Activated naive CD4-positive, alpha-beta T cell (primary cell): ENCODE measurements at places on chromosomes 11 and 22.

GRCh38 chr22:43246188-43246587, 59.3 kb upstream of the TTLL12 start:
- no peak for DNase-seq

- DNase-seq = no peak
These were observed 596.4 kb upstream of the B3GAT1 start for GRCh38 chr11:135008412-135008811.

DNA sequence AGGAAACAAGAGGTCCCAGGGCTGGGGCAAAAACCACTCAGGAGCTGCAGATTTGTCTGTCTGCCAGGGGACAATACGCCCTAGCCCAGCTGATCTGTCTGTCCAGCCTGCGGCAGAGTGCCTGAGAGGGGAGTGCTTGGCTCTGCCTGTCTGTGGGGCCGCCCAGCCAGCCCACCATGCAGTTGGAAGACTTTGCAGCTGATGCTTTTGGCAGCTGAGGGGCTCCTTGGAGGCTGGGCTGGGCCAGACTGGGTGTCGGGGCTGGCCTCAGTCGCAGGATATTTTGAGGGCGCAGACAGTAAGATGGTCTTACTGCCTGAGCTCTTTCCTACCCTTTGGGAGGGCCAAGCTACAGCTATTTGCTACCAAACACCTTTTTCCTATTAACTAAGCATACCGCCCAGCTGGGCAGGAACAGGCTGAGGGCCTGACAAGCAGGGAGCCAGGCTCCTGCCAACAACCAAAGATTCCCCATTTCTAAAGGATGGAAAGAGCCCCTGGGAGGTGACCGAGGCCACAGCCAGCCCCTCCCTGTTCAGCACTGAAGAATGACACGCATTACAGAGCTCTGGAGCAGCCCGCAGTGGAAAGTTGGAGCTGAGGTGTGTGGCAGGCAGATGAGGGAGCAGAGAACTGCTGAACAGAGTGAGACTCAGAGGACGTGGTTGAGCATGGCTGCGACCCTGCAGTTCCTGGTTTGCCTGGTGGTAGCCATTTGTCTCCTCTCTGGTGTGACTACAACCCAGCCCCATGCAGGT, at the start of gene FAM180B:
TSS of gene FAM180B (plus strand) at position 581 of the 758 bp plus-strand sequence. CDS start at position 672, 91 bp downstream.
- no peak for DNase-seq

DNA sequence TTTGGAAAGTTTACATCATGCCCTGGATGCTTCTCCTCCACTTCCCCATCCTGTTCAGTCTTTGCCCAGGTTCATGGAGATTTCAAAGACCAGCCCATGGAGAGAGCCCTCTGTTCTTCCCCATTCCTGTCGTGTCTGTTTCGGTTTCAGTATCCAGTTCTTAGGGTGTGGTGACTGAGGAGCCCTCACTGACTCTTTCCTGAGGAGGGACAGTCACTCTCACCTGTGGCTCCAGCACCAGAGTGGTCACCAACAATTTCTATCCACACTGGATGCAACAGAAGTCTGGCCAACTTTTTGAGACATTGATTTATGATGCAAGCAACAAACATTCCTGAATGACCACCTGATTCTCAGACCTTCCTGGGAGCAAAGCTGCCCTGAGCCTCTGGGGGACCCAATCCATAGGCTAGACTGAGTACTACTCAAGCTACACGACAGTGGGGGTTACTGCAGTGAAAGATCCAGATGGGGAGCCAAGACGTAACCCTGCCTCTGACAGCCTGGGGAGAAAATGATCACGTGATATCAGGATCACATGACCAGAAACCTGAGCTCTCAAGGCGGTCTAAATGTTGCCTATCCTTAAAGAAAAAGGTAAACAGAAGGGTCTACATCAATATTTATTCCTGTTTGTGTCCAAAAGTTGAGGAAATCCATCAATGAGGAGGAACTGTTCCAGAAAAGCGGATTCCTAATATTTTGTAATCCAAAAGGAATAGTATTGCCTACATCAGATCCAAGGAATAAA, 76.2 kb upstream of the VPREB1 start:
- DNase-seq = no peak

DNA sequence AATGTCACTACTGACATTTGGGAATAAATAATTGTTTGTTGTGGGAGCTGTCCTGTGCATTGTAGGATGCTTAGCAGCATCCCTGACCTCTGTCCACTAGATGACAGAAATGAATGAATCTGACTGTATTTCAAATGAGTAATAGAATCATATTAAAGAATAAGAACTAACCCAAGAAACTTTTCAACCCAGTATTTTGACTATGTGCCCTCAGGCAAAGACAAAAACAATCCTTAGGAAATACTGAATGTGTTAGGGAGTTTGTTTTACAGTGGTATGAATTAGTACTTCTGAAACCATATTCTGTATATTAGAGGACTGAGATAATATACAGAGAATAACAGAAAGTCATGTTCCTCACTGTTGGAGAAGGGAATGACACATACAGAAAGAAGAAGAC, 320.9 kb upstream of the PITPNB start:
- DNase-seq = no peak

DNA sequence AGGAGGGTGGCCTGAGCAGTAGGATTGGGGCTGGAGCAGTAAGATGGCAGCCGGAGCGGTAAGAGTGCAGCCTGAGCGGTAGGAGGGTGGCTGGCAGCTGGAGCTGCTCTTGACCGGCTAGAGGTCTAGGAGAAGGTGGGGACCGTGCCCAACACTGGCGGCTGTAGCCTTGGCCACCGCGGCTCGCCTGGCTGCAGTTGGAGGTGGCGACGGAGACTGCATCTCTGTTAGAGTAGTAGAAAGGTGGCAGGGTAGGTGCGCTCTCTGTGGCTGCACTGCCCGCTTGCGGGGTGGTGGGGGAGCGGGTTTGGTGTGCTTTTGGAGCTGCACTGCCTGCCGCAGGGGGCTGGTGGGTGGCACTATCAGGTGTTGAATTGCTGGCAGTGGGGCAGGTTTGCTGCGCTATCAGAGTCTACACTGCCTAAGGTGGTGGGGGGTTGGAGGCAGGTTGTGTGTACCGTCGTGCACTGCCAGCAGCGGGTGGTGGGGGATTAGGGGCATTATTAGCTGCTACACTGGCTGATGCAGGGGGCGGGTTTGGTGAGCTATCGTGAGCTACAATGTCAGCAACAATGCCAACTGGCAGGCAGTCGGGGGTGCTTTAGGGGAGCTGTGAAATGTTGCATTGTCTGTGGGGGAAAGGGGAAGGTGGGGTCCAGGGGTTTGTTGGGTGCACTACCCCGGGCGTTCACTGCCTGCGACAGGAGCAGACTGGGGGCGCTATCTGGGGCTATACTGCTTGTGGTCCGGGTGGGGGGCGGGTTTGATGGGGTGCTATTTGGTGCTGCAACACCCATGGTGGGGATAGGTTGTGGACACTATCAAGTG, 4461.3 kb upstream of the OR11H1 start:
- no peak for DNase-seq

DNA sequence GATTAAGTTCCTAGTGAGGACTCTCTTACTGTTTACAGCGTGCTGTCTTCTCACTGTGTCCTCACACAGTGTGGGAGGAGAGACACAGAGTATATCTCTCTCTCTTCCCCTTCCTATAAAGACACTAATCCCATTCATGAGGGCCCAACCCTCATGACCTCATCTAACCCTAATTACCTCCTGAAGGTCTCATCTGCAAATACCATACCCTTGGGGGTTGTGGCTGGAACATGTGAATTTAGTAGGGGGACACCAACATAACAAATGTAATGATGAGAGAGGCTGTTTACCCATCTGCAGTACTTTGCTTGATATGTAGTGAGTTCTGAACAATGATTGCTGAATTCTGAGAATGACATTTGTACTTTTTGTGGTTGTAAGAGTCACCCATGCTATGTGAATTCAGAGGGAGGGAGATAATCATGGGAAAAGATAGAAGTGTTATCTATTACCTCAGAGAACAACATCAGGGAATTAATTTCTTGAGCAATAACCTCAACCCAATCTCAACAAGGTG, 4.9 kb upstream of the OR52W1 start:
- DNase-seq = no peak

DNA sequence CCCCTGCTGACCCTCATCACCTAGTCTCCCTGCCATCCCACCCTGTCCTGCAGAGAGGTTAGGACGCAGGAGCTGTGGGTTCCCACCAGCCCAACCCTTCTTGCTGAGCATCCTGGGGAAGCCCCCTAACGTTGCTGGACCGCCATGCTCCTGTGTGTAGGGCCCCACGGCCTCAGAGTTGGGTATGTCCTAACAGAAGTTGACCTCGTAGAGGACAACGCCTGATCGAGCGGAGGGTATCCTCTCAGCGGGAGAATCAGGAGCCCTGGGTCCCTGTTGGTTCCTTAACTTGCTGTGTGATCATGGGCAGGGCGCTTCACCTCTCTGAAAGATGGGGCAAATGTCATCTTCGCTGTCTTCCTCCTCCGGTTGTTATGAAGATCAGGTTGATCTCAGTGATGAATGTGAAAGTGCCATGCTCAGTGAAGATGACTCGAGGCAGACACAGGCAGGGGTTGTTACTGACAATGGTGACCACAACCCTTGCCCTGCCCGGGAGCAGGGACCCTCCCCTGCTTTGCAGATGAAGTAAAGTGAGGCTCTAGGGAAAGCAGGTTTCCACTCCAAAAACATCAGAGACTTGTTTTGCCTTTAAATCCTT, 19.3 kb upstream of the CD5 start:
- DNase-seq = no peak

GRCh38 chr11:73680687-73681086, 34.3 kb downstream of the PLEKHB1 start:
- no peak for DNase-seq

- no peak for DNase-seq
These were observed 42.6 kb upstream of the EED start for GRCh38 chr11:86202013-86202336.

DNA sequence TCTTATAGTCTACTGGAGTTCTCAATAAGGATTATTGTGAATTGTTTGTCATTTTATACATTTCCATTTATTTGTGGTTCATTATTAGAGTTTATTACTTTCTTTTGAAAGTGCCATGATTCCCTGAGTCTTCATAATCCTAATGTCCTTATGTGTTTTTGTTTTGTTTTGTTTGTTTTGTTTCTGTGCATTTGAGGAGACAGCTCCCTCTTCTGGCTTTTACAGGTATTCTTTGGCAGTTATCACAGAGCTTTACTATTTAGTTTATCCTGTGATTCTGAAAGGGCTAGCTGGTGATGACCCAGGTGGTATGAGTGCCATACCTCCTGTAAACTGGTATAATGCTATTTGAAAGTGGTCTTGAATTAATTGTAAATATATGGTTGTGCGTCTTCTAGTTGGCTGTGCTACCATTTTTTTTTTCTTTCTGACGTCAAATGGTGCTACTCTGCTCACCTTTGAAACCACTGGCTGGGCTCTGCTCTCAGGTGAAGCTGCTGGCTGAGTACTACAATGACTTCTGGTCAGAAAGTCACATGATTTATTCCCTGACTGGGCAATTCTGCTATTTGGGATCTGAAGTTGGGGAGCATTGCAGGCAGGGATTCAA, 751.2 kb downstream of the JRKL start:
- no peak for DNase-seq

- no peak for DNase-seq
These were observed 5.1 kb upstream of the B4GALNT4 start for GRCh38 chr11:363948-364761.

- DNase-seq = no peak
These were observed 7.1 kb upstream of the GAS2L1 start for GRCh38 chr22:29299136-29299900.

DNA sequence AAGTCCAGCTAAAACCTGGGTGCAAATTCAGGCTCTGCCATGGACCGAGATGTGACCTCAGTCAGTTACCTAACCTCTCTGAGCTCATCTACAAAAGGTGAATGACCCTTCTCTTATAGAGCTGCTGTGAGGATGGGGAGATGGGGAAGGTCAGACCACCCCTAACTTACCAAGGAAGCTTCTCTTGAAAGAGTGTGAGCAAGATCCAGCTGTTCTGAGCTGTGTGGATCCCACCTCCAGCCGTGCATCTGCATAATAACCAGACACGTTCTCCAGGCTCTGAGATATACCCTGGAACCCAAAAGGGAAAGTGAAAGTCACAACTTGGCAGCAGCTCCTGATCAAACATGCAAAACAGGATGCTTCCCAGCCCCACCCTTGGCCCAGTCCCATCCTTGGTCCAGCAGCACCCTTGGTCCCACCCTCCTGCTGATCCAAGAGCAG, at the start of gene APOL3:
TSS of gene APOL3 (minus strand) at position 257 of the 444 bp plus-strand sequence. CDS start 11,700 bp downstream, outside the sequence.
- DNase-seq = no peak

DNA sequence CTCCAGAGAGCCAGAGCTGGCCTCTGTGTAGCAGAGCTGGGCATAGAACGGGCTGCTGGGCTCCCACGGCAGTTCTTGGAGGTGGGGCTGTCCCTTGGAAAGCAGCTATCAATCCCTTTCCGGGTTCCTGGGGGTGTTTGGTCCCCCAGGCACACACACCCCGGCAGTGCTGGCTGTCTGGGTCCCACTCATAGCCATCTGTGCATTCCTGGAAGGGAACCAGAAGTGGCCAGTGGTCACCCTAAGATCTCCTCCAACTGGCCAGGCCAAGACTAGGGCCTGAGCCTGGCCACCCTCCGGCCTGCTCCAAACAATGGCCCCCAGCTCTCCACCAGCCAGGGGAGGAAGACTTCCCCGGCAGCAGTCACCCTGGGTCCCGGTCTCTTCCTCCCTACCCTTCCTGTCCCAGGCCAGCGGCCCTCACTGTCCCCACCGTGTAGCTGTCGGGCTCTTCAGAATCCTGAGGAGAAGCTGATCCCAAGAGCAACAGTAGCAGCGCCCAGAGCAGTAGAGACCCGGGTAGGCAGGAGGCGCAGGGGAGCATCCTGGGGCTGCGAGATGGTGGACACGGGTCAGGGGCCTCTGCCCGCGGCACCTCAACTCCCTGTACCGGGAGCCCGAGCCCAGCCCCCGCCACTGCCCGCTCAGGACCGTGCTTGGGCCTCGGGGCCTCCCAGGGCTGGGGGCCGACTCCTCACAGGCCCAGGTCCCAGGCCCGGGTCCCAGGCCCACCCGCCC, 620 bp downstream of the EFEMP2 start:
- DNase-seq = no peak

DNA sequence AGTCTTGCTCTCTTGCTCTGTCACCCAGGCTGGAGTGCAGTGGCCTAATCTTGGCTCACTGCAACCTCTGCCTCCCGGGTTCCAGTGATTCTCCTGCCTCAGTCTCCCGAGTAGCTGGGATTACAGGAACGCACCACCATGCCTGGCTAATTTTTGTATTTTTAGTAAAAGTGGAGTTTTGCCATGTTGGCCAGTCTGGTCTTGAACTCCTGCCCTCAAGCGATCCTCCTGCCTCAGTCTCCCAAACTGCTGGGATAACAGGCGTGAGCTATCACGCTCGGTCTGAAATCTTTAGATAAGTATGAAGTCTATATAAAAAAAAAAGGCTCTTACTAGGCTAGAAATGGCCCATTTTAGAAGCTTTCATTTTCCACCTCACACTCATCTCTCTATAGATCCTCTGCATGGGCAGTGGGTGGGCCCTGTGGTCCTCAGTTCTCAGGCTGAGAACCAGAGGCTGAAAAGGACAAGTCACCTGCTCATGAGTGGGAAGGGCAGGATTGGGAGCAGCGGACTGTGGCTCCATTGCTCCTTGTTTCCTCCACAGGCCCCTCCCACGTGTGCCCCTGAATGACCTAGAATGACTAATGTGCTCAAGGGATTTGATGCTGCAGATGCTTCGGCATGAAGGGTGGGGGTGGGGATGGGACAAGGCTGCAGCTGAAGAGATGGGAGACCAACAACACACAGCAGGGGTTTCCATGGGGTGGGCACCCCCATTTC, 19.8 kb upstream of the PRAME start:
- DNase-seq = no peak

GRCh38 chr11:97157221-97157740, 767.5 kb downstream of the JRKL start:
- DNase-seq = no peak
